Activated CD4-positive, alpha-beta T cell treated with anti-CD3 and anti-CD28 coated beads for 36 hours (primary cell): ENCODE measurements at places on chromosomes 4 and X. TPM values are rescaled to one million over a fixed set of nuclear protein-coding genes. Genes with fewer than 3 reads are reported as not detected.

- DNase-seq, result no peak
These were observed 103.4 kb upstream of the GRXCR1 start for GRCh38 chr4:42789041-42789567.

DNA sequence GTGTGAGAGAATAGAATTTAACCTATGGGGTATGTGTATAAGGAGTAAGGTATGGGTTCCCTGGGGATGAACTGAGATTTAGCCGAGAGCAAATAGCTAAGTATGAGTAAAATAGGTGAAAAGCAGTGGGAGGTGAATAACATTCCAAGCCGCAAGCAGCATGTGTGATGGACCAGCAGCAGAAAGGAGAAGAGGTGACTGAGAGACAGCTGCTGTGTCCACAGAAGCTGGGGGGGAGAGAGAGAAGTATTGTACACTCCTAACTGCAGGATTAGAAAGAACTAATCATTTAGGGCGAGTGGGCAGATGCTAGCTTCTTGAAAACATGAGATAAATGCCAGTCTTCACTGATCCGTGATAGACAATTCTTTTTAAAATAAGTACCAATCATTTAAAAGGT lies 296.0 kb downstream of the KLHL4 start:
- no peak for DNase-seq

DNA sequence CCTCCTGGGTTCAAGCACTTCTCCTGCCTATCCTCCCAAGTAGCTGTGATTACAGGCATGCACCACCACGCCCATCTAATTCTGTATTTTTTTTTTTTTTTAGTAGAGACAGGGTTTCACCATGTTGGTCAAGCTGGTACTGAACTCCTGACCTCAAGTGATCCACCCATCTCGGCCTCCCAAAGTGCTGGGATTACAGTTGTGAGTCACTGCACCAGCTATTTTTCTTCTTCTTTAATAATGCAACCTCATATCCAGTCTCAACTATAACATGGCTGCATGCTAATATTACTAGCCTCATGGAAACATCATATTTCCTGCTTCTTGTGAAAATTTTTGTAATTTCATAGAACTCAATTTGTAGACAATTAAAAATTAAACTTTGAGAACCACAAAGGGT lies 706.5 kb downstream of the KCTD8 start:
- DNase-seq, result no peak

DNA sequence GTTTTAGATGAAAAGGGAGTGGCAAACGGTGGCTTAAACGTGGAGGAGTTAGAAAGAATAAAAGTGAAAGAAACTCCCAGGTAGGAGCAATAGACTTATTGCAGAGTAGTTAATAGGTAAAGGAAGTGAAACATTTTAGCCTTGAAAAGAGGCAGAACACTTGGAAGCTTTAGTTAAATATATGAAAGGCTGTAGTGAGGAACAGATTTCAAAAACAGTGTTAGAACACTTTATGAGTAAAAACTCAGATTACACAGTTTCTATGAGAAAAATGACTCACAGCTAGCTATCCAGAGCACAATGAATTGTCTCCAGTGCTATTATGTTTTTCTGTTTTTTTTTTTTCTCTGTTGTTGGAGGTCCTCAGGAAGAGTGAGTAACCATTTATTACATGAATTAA lies 45.8 kb downstream of the TACR3 start:
- DNase-seq, result no peak

- DNase-seq, result no peak
These were observed 21.5 kb downstream of the SUPT20HL2 start for GRCh38 chrX:24292353-24292752.

DNA sequence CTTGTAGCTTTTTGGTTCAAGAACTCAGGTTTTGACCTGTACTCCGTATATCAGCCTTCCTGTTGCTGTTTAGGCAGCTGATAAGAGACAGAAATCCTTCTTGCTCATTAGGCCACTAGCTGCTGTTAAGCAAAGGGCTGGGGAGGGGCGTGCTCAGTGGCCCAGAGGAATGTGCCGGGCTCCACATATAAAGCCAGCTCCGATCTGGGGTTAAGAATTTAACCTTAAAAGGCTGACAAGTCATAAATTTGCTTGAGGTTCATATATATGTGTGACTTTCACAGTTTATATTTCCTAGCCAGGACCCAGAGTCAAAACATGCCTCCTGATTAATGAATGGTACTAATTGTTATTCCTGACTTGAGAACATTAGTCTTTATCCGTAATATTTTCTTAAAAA lies 15.3 kb downstream of the GPC3 start:
- no peak for DNase-seq

Gene ETDB
- total RNA-seq, result not detected
